ENCODE measurements at places on chromosomes 3 and 15.
A peak's percentile ranks its signal among the peaks of the same experiment; 100 is the strongest.

DNA sequence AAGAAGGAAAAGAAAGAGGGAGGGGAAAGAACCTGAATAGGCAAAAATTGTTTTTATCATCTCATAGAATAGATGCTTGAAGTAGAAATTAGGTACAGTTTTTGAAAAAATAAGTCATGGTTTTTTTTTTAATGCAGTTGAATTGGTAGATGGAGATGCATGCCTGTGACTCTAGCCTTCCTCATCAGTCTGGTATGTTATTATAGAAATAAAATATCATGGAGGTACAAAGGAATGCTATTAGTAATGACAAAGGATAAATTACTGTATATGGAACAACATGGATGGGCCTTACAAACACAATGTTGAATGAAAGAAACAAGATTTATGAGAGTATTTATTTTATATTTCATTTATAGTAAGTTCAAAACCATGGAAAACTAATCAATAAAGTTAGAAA, 162.4 kb upstream of the GALNT15 start:
- no peak for DNase-seq

GRCh38 chr15:60087561-60087960, 83.5 kb downstream of the FOXB1 start:
- DNase-seq = peak; percentile 69

- DNase-seq = no peak
These were observed 34.7 kb downstream of the FOXL2 start for GRCh38 chr3:138912237-138912636.

DNA sequence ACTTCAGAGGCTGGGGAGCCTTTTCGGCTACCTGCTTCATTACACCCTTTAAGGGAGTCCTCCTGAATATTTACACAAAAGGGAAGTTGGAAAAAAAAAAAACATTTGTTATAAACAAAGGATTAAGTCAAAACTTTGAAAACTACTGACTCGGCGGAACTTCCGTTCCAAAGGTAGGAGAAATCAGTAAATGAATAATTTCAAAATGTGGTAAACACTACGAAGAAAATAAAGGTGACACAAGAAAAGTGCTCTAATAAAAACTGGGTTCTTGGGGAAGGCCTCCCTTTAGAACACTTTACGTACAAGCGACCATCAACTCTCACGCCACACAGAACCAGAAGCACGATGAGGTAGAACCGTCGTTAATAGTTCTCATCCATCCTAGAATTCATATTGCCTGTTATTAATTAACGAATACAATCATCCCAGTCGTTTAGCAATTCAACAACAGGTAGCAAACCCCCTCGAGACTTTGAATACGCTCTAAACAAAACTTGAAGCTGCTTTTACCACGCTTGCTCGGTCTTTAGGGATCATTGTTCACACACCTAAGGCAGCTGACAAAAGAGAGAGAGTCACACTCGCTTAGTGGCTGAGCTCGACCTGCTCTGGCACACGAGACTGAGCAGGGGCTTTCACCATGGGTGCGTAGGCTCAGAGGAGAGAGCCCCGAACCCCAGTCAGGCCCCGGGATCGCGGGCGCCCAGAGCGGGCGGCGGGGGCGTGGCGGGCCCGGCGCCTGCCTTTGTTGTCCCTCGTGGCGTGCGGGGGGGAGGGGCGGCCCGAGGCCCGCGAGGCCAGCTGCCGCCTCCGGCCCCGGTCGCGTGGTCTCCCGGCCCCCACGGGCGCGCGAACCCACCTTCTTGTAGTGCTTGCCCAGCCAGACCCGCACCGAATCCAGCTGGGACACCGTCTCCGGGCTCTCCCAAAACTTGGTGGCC, 680 bp downstream of the SMARCC1 start:
- no peak for DNase-seq

GRCh38 chr3:10883478-10884234, 67.6 kb downstream of the SLC6A11 start:
- peak; percentile 15 for DNase-seq

DNA sequence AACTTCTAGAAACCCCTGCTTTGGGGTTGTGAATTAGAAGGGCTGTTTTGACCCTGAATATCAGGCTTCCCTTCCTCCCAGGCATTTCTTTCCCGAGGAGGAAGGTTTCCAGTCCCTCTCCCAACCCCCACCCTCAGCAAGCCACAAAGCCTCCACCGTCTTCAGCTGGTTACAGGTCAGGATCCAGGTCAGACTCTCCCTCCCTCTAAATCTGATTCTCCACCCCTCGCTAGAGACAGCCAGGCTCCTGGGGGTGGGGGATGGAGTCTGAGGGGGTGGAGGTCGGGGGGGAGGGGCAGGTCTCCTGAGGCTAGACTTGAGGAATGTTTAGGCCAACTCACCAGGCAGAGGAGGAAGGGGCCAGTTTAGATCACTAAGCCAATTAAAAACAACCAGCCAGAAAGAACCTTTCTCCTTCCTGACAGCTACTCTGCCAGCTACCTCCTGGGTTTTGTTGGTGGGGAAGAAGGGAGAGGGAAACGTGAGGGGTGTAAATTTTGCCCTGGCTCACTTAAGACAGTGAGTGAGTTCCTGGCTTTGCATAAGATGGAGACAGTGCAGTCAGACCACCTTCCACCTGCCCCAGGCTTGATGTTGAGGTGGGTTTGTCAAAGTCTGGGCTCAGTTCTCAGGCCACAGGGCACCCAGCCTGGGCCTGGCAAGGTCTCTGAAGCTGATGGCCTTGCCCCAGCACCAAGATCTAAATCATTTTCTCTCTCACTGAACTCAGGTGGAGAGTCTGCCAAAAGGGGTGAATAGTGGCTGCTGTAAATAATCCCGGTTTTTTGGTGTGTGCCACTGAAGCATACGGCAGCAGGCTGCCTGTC, 19.5 kb downstream of the BMF start:
- DNase-seq = no peak

GRCh38 chr3:33218446-33219174, at the start of gene SUSD5:
SUSD5 (minus strand) TSS chr3:33218810; CDS start chr3:33218797, 13 bp downstream.
- peak; percentile 41 for DNase-seq
